IMR-90 (cell line): ENCODE measurements at places on chromosomes 7 and 10.

GRCh38 chr10:36506697-36507496 is 618.5 kb upstream of the ANKRD30A start:
- no peak for DNase-seq

DNA sequence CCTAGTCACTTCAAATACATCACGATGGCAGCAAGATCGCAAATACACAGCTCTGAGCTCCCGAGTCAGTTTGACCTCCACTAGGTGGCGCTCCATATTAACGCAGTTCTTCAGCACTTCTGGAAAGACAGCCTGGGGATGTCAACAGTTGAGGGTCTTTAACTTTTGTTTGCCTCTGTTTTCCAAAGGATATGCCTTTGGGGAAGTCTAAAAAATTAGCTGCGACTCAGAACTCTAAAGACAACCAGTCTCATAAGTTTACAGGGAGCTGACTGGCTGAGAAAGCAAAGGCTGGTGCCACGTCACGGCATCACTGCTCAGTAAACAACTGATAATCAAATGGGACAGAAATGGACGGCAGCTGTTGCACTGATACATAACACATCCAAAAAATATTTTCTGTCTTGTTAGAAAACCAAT is 458.8 kb downstream of the SORCS1 start:
- DNase-seq = peak; percentile 37

- DNase-seq = peak; percentile 35
Measured at GRCh38 chr10:79102498-79102874, 33.7 kb downstream of the ZMIZ1 start.

GRCh38 chr10:108849688-108850087 is 1073.6 kb downstream of the XPNPEP1 start:
- no peak for DNase-seq

GRCh38 chr10:110040767-110041478 is 33.1 kb downstream of the ADD3 start:
- peak; percentile 25 for DNase-seq
